ENCODE measurements at places on chromosomes 16 and 17.

DNA sequence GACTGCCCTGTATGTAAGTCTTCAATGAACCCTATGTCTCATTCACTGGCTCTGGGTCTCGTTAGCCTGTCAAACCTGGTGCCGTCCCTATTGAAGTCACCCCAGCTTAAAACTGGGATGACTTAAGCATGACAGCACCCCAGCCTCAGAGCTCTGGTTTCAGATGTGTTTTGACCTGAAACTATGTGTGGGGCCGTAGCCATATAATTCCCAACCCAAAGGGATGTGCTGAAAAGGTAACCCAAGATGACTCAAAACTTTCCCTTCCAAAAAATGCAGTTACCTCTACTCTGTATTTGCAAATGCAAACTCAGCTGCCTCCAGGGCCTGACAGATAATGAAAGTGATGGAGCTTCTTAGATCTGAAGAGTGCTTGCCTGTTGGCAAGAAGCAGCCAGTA lies 478.3 kb upstream of the ERCC4 start:
- DNase-seq: no peak

DNA sequence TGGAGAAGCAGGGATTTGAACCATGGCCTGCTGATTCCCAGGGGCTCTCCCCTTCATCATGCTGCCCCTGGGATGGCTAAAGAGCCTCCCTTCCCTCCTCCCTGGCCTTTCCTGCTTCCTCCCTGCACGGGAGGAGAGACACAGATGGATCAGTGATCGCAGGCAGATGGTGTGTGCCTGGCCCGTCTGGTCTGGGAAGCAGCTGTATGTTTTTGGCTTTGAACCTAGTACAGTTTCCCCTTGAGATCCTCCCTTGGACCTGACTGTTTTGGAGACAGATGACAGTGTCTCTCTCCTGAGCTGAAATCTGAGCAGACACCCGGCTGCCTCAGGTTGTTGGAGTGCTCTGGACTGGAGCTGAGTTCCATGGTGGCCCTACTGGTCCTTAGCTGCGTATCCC lies 29.0 kb upstream of the ATP2C2 start:
- no peak for DNase-seq

GRCh38 chr17:42402117-42402516 lies 13.9 kb upstream of the STAT3 start:
- DNase-seq: no peak

- no peak for DNase-seq
These were observed 39.4 kb upstream of the CDH3 start for GRCh38 chr16:68605746-68606145.

DNA sequence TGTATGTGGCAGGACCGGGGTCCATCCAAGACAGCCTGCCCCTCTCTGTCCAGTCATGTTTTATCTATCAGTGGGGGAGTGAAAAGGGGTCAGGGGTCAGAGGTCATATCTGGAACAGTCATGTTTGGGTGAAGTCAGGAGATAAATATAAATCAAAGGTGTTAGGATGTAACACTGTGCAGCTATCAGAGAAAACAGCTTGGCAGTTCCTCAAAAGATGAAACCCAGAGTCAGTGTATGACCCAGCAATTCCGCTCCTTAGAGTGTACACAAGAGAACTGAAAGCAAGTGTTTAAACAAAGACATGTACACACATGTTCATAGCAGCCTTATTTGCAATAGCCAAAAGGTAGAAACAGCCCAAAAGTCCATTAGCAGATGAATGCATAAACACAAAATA lies 361.3 kb downstream of the FOXL1 start:
- no peak for DNase-seq

DNA sequence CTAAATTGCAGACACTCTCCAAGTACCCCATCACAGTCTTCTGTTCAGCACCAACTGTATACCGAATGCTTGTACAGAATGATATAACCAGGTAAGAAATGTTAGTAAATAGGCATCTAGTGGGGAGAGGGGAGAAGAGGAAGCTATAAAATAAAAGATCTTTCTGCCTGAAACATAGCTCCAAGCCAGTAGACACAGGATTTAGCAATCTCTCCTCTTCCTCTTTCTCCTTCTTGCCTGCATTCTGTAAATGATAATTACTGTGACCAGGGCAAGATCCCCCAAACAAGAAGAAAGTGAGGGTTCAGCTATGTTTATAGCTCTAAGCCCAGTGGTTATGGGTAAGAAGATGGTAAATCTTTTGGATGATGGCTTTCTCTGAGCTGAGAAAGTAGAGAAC lies 17.9 kb downstream of the ACSM3 start:
- DNase-seq: no peak

- DNase-seq: no peak
These were observed 13.7 kb downstream of the GLP2R start for GRCh38 chr17:9839433-9839832.

GRCh38 chr16:870856-871561 lies 70.5 kb upstream of the GNG13 start:
- no peak for DNase-seq

DNA sequence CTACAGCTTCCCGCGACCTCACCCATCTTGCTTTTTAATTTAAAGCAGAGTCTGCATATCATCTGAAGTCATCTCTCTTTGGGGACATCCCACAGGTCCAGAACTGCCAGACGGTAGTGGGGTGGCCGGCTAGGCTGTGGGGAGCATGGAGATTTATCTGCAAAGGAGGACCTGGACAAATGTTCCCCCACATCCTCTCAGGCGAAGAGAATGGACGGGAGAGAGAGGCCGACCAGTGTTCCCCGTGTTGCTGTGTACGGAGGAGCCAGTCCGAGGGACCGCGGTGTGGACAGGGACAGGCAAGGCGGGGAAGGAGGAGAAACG lies 665 bp upstream of the MT1M start:
- no peak for DNase-seq

- DNase-seq: no peak
These were observed 18.8 kb downstream of the ADORA2B start for GRCh38 chr17:15963670-15964110.

- no peak for DNase-seq
These were observed 1.6 kb upstream of the IRX3 start for GRCh38 chr16:54288030-54288834.

DNA sequence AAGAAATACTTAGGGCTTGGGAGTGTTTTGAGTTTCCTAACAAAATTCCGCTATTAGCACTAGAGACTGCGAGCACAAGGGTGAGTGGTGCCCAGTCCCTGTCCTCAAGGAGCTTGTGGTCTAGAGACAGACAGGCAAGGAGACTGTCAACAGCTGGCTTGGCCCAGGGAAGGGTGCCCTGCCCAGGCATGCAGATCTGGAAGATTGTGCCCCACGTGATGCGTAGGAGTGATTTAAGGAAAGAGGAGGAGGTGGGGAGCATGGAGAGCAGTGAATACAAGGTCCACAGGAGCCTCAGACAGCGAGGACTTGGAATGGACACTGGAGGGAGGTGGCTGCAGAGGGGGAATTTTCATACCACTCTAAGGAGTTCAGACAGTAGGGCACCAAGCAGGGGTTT lies 25.0 kb downstream of the SCPEP1 start:
- no peak for DNase-seq

- DNase-seq: no peak
These were observed 10.9 kb downstream of the HAPSTR1 start for GRCh38 chr16:9102379-9102778.

DNA sequence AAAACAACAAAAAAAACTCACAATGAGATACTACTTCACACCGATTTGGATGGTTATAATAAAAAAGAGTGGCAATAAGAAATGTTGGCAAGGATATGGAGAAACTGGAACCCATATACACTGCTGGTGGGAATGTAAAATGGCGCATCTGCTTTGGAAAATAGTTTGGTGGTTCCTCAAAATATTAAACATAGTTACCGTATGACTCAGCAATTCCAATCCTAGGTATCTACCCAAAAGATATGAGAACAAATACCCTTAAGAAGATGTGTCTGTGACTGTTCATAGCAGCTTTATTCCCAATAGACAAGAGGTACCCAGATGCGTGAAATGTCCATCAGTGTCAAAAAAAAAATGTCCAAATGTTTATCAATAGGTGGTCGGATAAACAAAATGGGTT lies 7.2 kb downstream of the CPPED1 start:
- DNase-seq: no peak

DNA sequence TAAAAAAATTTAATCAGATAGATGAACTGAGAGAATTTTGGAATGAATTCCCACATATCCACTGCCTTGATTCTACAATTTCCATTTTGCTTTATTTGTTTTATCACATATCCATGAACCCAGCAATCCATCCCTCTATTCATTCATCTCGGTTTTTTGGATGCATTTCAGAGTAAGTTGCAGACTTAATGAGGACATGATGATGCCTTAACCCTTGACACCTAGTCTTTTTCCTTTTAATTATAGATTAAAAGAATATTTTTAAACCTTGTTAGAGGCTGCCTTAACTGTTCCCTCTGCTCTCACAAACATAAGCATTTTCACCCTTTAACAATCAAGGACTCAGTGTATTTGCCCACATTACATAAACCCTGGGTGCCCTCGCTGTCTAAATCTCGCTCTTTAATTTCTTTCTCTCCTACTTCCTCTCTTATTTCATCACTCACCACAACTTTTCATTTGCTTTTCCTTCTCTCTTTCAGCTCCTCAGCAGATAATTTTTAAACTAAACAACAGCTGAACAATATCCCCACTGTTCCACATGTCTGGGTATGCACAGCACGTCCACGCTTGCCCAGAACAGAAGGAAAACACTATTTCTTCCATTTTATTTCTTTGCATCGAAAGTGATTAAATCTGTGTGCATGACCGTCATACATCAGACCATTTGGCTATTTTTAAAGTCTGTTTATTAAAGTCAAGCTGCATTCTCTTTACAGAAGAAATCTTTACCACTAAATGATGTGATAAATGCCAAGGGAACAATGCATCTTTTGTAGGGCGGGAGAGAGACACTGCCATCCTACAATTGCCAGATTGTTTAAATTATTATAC lies 39.9 kb downstream of the IQCK start:
- DNase-seq: no peak

- no peak for DNase-seq
These were observed 17.0 kb downstream of the KSR1 start for GRCh38 chr17:27473190-27473747.

DNA sequence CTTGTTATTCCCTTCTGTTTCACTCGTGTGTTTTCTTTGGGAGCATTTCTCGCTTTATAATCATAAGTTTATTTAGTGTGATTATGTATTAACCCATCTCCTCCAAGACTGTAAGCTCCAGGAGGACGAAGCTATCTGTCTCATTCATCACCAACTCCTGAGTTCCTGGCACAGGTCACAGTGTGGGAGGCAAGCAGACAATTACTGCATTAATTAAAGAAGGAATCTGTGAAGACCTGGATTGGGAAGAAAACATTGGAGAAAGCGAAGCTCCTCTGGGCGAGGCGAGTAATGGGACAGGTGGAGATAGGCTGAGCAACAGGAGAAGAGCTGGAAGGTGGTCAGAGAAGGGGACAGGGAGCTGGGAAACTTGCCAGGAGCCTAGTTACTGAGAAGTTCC lies 7.8 kb upstream of the CAMKK1 start:
- DNase-seq: no peak

DNA sequence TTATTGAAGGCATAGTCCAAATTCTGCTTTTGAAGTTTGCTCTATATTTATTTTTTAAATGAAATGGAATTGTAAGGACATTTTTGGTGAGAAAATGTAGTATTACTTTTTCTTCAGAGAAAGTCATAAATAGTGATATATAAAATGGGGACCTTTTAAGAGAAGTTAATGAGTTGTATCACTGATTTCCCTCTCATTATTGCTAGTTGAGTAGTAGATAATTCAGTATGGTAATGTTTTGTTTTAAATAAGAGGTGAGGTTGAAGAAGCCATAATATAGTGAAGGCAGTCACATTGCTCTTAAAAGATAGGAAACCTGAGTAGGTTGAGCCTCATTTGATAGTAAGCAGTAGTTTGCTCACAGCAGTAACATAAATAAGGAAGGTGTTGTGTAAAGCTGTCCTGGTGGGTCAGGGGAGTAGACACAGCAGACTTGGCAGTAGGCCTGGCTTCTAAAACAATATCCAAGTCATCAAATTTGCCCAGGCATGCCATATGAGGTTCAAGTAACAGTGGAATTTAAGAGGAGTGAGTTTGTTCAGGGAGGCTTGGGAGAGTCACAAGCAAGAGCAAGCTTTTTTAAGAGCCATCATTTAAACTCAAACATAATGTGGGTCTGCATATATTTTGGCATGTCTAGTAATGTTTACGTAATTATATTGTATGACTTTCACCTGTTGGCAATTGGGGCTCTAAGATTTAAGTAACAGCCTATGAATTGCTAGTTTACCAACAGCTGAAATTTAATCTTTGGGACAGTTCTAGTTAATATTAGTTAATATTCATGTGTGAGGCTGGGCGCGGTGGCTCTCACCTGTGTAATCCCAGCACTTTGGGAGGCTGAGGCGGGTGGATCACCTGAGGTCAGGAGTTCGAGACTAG lies 6.5 kb downstream of the NFATC3 start:
- DNase-seq: no peak

- DNase-seq: no peak
These were observed at the start of gene ATF7IP2 for GRCh38 chr16:10385725-10386516. Gene ATF7IP2, plus strand, starts transcription at chr16:10386061. Its CDS starts 44,560 bp downstream, at chr16:10430621.

- no peak for DNase-seq
These were observed 19.4 kb upstream of the SUPT4H1 start for GRCh38 chr17:58371300-58371950.

DNA sequence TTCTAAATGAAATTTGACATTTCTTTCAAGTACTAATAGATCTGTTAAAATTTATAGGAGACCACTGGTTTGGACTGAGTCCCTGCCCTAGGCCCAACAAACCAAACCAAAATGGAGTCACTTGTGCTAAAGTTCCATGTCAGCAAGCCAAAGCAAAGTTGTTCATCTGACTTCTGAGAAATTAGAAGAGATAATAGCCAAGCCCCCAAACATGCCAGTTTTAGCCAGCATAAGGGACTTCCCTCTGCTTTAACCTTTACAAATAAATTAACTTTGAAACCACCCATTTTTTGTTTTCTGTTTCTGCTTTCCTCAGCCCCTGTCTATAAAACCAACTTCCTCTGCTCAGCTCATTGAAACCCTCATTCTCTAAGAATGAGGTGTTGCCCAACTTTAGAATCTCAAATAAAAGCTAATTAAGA lies 18.9 kb downstream of the CDR2 start:
- DNase-seq: no peak

- DNase-seq: no peak
These were observed 55.4 kb downstream of the VAC14 start for GRCh38 chr16:70745536-70746025.

GRCh38 chr17:62937606-62938005 lies 28.4 kb upstream of the TANC2 start:
- no peak for DNase-seq

GRCh38 chr17:74879308-74879707 lies 6.5 kb upstream of the FDXR start:
- no peak for DNase-seq

DNA sequence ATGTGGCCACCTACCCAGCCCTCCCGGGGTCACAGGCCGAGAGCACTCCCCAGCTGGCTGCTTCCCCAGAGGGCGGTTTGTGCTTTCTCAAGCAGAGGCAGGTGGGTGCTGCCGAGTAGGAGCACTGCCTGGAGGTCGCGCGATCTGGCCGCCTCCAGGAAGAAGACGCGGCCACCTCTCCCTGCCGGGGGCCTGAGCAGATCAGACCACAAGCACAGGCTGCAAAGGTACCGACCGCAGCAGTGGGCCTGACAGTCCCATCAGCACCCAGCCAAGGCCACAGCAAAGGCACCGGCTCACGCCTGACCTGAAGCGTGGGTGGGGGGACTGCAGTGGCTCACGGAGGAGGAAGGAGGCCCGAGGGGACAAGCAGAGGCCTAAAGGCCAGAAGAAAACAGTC lies 15.2 kb upstream of the IGFALS start:
- DNase-seq: no peak

- DNase-seq: no peak
These were observed 3.0 kb downstream of the SLC35G3 start for GRCh38 chr17:35191001-35191695.

GRCh38 chr17:79843474-79843815 lies 4.2 kb upstream of the CBX4 start:
- no peak for DNase-seq

GRCh38 chr16:30149250-30149930 lies 26.4 kb upstream of the MAPK3 start:
- no peak for DNase-seq
